ENCODE measurements at places on chromosomes 6 and 20. TPM values are rescaled to one million over a fixed set of nuclear protein-coding genes. Genes with fewer than 3 reads are reported as not detected.

LY6G6D gene
- not detected for total RNA-seq

PRDM13 gene
- total RNA-seq: not detected

MTFR2 gene
- total RNA-seq: 2.7 TPM

COL20A1 gene
- not detected for total RNA-seq

ZNF337 gene
- total RNA-seq: 16.3 TPM

HSPA1A gene
- 136 TPM for total RNA-seq

RAMACL gene
- 2.6 TPM for total RNA-seq

EFCAB8 gene
- not detected for total RNA-seq

RSPO4 gene
- not detected for total RNA-seq

FAM184A gene
- total RNA-seq: 12.8 TPM

OPN5 gene
- not detected for total RNA-seq

ZC2HC1B gene
- not detected for total RNA-seq

LAMA4 gene
- total RNA-seq: 142 TPM

SLC22A23 gene
- 10.9 TPM for total RNA-seq

EDN3 gene
- 0.96 TPM for total RNA-seq

SGK2 gene
- 8.2 TPM for total RNA-seq

FAM50B gene
- 8.8 TPM for total RNA-seq

LPA gene
- not detected for total RNA-seq

MEP1A gene
- total RNA-seq: 1.3 TPM

ID1 gene
- 270 TPM for total RNA-seq

MAS1 gene
- total RNA-seq: not detected

GSTA3 gene
- not detected for total RNA-seq

FAM209B gene
- not detected for total RNA-seq

CRISP2 gene
- not detected for total RNA-seq

TFAP2D gene
- total RNA-seq: not detected

HDGFL1 gene
- total RNA-seq: not detected

TREM2 gene
- total RNA-seq: 31.6 TPM

CDH4 gene
- total RNA-seq: not detected

CLPSL1 gene
- total RNA-seq: not detected

ETV7 gene
- 0.98 TPM for total RNA-seq

SOD2 gene
- total RNA-seq: 1,273 TPM

SIM1 gene
- 7.2 TPM for total RNA-seq

C20orf202 gene
- not detected for total RNA-seq

USP49 gene
- total RNA-seq: 4.9 TPM

MLIP gene
- total RNA-seq: not detected

FAXC gene
- not detected for total RNA-seq
